ENCODE measurements at places on chromosomes 11 and 22.

DNA sequence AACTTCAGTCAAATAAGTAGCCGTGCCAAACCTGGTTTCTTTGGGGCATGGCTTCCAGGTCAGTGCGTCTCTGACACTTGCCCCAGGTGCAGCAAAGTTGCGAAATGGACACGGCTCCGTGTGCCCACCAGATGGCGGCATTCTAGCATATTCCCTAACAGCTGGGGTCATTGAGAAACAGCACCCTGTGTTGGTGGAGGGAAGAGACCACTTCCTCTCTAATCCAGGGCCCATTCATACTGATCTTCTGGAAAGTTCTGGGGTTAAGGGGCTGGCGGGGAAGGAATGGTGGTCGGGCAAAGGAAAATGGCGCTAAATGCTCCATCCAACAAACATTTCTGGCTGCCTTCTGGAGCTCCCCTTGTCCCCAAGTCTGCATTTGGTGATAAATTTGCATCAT lies 141.2 kb upstream of the TIMP3 start:
- no peaks in the 10 kb centered on the region for H3K36me3 ChIP-seq
- H3K27ac ChIP-seq = no peak overlapping the region
- no peak overlapping the region for H3K4me3 ChIP-seq
- H3K27me3 ChIP-seq = peaks cover 20% of the 10 kb centered on the region
- DNase-seq = peak; percentile 68

GRCh38 chr11:125332821-125333220 lies 163.2 kb downstream of the FEZ1 start:
- H3K27me3 ChIP-seq = peaks cover 17% of the 10 kb centered on the region
- DNase-seq = no peak
- H3K4me3 ChIP-seq = no peak overlapping the region
- H3K27ac ChIP-seq = no peak overlapping the region
- H3K4me1 ChIP-seq = peaks cover 3% of the 10 kb centered on the region

- H3K4me1 ChIP-seq = peaks cover 3% of the 10 kb centered on the region
- no peaks in the 10 kb centered on the region for H3K27me3 ChIP-seq
- H3K36me3 ChIP-seq = no peaks in the 10 kb centered on the region
- no peak overlapping the region for H3K27ac ChIP-seq
Observed at GRCh38 chr22:23128269-23129108, 13.3 kb downstream of the RSPH14 start.

DNA sequence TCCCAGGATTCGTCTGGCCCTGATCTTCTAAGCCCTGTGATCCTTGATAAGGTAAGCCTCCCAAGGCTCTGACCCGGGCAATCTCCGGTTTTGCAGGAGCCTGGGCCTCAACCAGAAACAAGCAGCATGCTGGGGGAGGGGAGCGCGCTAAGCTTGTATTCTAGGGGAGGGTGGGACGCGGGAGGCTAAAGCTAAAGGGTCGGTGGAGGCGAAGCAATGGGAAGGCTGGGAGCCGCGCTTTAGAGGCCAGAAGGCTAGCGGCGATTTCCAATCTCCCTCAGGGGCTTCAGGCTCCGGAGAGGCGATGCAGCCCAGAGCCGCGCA lies 753 bp downstream of the PTPN5 start:
- no peak overlapping the region for H3K4me3 ChIP-seq
- H3K4me1 ChIP-seq = peaks cover 2% of the 10 kb centered on the region
- no peak for DNase-seq
- peaks cover 64% of the 10 kb centered on the region for H3K27me3 ChIP-seq

DNA sequence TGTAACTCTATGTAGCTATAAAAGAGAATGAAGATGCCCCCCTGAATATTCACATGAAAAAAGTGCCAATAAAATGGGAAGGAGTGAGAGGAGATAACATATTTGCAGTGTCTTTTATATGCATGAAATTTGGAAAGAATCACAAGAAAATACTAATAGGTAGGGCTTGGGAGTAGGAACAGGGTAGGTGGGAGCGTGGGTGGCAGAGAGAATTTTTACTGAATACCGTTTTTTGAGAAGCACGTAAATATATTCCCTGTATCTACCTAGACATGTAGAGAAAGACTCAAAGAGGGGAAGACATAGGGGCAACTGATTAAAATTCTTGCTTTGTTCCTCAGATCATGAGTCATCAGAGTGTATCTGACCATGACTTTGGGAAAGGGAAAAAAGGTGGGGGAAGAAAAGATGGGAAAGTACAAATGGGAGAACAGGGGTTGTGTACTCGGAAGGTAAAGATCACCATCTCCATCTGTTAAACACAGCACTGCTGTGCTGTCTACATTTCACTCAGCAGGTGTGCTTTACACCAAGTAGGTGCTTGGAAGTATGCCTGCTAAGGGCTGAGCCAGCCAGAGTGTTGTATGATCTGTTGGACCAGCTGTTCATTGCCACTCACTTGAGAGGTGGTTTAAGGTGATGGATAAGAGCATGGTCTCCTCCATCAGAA lies 16.0 kb downstream of the PRR5L start:
- no peak for DNase-seq
- no peak overlapping the region for H3K27ac ChIP-seq

GRCh38 chr11:59770319-59770718 lies 15.1 kb downstream of the STX3 start:
- H3K36me3 ChIP-seq = peaks cover 9% of the 10 kb centered on the region
- no peak overlapping the region for H3K4me3 ChIP-seq
- peaks cover 28% of the 10 kb centered on the region for H3K4me1 ChIP-seq

GRCh38 chr11:25691959-25692358 lies 640.0 kb upstream of the ANO3 start:
- no peaks in the 10 kb centered on the region for H3K4me1 ChIP-seq
- no peaks in the 10 kb centered on the region for H3K36me3 ChIP-seq
- no peaks in the 10 kb centered on the region for H3K27me3 ChIP-seq
- no peak overlapping the region for H3K27ac ChIP-seq
- DNase-seq = no peak
- no peak overlapping the region for H3K4me3 ChIP-seq

All from activated T-cell treated with anti-CD3 and anti-CD28 coated beads, Interleukin-2, amount 50 U/mL, for 24 hours (primary cell).